ENCODE measurements at places on chromosomes 2 and 18. TPM values are rescaled to one million over a fixed set of nuclear protein-coding genes. Genes with fewer than 3 reads are reported as not detected.

The SNED1 gene
- not detected for total RNA-seq

The PDE11A gene
- not detected for total RNA-seq

The PUM2 gene
- 23.1 TPM for total RNA-seq

DNA sequence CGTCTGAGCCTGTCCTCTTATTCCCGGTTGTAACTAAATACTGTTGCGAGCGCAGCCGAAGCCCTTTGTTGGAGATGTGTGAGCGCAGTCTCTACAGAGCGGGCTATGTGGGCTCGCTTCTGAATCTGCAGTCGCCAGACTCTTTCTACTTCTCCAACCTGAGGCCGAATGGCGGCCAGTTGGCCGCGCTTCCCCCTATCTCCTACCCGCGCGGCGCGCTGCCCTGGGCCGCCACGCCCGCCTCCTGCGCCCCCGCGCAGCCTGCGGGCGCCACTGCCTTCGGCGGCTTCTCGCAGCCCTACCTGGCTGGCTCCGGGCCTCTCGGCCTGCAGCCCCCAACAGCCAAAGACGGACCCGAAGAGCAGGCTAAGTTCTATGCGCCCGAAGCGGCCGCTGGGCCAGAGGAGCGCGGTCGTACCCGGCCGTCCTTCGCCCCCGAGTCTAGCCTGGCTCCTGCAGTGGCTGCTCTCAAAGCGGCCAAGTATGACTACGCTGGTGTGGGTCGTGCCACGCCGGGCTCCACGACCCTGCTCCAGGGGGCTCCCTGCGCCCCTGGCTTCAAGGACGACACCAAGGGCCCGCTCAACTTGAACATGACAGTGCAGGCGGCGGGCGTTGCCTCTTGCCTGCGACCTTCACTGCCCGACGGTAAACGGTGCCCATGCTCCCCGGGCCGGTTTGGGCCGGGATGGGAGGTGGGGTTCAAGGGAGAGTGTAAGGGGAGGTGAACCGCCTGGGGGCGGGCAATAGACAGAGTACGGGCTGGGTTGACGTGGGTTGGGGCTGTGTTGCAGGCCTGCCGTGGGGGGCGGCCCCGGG lies at the start of gene HOXD12:
TSS of gene HOXD12 (plus strand) at position 68 of the 819 bp plus-strand sequence. CDS start at position 75, 7 bp downstream.
- no peak for DNase-seq

DNA sequence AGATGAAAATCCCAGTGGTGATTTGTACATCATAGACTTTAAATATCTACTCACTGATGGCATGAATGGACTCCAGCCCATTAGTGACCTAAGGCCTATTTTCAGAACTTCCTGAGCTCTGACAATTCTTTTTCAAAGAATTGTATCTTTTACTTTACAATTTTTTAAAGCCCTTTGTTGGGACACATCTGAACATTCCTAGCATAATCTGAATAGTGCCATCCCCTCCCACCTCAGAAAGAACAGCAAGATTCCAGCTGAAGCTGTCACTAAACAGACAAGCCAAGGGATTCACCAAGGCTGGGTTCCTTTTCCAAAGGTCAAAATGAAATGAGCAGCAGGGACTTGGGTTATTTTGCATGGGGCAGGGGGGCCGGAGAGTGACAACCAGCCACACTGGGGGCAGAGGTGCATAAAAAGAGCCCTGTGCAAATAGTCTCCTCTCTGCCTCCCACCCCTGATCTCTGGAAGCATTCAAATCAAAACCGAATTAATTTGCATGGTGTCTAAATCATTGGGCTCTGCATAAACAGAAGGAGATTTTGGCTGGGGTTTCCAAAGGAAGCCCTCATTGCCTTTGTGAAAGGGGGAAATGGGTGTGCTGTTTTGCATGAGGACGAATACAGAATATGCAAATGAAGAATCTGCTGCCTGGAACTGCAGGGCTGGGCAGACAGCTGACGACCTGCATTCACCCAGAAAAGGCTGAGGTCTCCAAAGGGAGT lies 17.2 kb downstream of the EPHA4 start:
- no peak for DNase-seq

DNA sequence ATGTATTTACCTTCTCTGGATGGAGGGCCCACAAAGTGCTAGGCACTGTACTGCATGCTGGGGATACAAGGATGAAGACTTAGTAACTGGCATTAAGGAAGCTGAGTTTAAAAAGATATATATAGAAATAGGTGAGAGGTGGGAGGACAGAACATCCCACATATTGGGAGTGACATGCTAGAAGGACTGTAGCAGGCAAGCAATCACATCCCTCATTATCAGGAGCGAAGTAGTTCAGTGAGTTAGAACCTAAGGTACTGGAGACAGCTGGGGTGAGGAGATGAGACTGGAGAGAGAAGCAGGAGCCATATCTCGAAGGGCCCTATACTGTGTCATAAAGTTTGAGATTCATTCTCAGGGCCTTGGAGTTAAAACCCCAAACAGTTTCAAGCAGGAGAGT lies 10.9 kb upstream of the OSBPL1A start:
- no peak for DNase-seq

GRCh38 chr2:177314194-177314593 lies 49.7 kb upstream of the NFE2L2 start:
- no peak for DNase-seq

- DNase-seq = no peak
Measured at GRCh38 chr2:7436096-7436906, 519.1 kb downstream of the RNF144A start.

DNA sequence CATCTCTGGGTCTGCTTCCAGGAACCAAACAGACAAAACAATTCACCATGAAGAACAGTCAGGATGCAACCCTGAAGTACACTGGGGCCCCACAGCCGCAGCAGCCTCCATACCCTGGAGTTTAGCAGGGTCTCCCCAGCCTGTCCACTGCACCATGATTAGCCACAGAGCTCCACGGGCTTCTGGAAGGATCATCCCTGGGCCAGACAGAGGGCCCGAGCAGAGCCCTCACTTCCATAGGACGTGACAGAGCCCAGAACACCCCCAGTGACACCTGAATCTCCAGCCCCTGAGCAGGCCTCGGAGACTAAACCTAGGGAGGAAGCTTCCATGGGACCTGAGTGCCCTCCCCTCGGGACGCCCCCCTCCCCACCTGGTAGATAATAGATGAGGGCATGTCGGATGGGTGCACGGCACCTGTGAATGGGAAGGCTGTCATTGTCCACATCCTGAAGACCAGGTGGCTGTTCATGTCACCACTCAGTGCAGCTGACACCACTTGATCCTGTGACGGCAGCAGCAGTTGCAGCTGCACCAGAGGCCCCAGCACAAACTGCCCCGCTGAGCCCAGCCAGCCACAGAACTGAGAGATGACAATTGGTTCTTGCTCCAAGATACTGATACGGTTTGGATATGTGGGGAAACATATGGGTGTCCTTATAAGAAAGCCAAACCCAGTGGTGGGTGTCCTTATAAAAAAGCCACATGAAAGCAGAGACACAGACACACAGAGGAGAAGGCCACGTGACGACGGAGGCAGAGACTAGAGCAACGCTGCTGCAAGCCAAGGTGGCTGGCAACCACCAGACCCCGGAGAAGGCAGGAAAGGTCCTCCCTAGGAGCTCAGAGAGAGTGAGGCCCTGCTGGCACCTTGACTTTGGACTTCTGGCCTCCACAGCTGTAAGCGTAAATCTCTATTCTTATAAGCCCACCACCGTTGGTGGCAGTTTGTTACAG lies 23.2 kb downstream of the KIF1A start:
- DNase-seq = no peak

DNA sequence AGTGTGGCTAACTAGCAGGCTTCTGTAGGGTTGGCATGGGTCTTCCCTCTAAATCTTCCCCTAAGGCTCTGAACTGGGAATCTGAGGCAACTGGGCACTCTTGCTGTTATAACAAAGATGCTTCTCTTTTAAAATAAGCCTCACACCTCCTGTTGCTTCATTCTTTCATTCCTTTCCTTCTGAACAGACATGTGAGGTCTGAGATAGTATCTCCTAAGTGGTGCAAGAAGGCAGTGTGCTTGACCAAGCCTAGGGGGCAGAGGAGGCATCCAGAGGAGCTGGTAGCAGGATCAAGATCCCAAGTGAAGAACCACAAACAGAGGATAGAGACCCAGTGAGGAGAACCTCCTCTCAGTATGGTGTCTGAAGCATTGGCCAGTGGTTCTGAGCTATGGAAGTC lies 90.9 kb downstream of the TTC27 start:
- DNase-seq = no peak

DNA sequence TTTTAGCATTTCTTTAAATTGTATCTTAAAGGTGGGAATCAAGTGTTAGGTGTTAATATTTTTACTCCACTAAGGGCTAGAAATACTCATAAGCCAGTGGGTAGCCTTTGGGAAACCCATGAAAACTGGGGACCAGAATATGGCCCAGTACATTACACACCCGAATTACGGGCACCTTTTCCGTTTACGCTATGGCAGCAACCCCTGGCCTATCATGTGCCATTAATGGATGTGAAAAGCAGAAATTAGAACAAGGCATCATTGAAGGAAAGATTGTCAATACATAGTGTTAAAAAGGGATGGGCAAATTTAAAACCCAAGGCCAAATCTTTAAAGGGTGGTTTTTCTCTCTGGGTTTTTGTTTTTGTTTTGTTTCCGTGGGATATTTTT lies 781 bp downstream of the FARP2 start:
- DNase-seq = peak; percentile 48

DNA sequence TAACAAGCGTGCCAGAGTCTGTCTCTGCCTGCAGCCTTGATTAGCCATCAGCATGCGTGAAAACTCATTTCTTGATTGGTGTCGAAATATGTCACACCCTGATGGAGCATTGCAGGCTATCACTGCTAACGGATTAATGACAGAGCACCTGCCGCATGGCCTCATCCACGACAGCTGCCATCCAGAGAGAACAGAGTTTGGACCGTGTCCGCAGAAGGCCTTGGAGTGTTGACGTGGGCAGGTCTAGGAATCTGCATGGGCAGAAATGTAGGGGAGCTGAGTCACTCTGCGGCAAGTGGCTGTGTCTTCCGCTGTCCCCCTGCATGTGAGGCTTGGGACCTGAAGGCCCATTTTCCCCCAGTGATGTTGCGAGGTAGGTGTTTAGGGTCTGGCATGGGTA lies 43.0 kb downstream of the KLHL29 start:
- DNase-seq = no peak

DNA sequence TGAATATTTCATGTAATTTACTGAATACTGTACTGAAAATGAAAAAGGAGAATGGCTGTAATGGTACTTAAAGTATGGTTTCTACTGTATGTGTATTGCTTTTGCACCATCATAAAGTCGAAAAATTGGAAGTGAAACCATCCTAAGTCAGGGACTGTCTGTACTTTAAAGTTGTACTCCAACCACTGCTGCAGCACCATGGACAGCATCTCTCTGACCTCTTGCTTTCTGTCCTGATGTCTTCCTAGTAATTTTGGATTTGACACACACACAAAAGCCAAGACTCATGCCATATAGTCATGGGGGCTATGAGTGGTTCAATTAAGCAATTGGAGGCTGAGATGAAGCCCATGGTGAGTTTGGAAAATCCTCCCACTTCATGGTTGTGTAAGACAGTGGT lies 256.3 kb upstream of the PKDCC start:
- DNase-seq = peak; percentile 44

- peak; percentile 20 for DNase-seq
Measured at GRCh38 chr2:165833156-165833555, 39.1 kb upstream of the GALNT3 start.

DNA sequence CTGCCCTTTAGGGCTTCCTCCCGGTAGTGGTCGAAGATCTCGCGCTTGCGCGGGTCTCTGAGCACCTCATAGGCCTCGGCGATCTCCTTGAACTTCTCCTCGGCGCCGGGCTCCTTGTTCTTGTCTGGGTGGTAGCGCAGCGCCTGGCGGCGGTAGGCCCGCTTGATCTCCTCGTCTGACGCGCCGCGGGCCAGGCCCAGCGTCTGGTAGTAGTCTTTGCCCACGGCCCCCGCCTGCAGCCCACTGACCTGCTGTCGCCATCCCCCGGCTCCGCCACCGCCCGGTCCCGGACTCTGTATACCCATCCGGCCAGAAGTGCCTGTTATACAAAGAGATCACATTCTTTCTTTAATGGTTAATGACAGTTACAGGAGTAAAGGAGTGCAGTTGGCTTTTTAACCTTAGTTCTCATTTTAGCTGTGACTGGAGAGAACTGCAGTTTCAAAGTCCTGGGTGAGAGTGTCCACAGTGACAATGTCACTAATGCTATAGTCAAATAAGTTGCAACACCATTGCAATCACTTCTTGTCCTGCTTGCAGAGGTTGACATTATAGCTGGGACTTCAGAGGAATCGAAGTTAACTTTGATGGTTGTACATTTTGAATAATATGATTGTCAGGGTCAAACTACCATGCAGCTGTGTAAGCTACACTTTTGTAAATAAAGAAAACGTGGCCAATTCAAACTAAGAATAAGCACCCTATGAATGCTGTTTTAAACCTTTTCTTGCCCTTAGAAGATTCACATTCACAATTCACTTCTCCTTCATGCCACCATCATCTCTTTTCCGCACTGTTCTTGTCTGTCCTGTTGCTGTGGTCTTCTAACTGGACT lies 35.3 kb upstream of the CAVIN2 start:
- DNase-seq = no peak

- peak; percentile 51 for DNase-seq
Measured at GRCh38 chr2:224638301-224638823, 53.2 kb upstream of the CUL3 start.

DNA sequence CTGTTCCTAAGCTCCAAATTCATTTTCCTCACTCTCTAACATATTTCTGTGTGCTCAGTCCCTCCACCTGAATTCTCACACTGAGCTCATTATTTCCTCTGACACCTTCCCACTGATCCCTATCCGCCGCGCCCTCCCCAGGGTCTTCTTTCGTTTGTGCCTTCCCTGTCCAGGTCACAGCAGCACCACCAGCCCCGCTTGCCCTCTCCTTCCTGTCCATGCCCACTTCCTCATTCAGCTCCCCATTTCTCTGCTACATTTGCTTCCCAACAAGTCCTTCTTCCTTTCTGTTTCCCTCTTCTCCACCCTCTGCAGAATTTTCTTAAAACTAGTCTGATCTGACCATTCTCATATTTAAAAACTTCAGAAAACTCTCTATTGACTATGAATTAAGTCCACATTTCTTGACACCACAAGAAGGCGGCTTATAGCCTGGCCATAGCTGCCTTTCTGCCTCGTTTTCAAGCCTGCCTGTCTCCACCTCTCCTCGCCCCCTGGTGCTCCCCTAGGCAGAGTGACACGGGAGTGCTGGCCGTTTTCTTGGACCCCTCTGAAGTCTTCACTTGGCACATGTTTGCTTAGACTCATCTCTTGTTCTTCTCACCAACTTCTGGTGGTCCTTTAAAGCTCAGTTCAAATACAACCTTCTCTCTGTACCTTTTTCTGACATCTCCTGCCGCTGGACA lies 138.7 kb upstream of the BOD1L2 start:
- DNase-seq = no peak

- no peak for DNase-seq
Measured at GRCh38 chr2:105785095-105785847, 40.6 kb downstream of the NCK2 start.

GRCh38 chr2:241891988-241892298 lies 22.4 kb downstream of the RTP5 start:
- no peak for DNase-seq
